Common myeloid progenitor, CD34-positive (primary cell): ENCODE measurements at places on chromosomes 1 and 21.
A peak's percentile ranks its signal among the peaks of the same experiment; 100 is the strongest.

- DNase-seq = no peak
These were observed 246.4 kb downstream of the MATN1 start for GRCh38 chr1:30476911-30477459.

DNA sequence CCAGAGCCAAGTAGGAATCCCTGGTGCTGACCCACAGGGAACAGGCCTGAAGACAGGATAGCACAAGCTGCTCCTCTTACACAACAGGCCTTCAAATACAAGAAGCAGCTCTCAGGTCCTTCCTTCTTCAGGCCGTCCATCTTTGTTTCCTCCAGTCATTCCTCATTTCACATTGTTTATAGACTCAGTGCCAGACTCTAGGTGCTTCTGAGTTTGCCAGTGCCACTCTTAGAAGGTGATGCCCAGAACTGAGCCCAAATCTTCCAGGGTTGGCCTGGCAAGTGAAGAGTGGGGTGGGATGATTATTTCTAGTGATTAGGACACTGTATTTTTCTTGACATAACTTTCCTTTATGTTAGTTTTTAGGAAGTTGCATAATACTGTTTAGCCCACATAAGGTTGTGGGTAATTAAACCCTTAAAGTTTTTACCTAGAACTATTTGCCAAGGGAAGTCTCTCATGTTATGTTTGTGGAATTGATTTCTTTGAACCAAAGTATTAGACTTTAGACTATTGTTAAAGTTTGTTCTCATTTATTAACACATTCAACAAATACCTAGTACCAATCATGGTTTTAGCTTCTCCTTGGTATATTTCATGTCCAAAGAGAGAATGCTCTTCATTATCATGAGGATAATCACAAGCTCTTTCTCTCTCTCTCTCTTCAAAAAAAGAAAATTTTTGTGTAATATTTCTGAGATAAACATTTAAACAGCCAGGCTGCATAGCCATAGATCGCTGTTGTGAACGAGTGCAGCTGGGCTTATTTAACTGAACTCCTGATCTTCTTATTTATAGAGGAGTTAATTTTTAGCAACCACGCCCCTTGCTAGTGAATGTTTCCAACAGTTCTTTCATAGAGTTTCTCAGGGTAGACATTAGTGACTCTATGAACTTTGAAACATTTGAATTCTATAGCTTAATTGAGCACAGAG, 47.7 kb downstream of the PGM1 start:
- no peak for DNase-seq

GRCh38 chr1:39829791-39830533, 41.3 kb upstream of the BMP8B start:
- DNase-seq = no peak

DNA sequence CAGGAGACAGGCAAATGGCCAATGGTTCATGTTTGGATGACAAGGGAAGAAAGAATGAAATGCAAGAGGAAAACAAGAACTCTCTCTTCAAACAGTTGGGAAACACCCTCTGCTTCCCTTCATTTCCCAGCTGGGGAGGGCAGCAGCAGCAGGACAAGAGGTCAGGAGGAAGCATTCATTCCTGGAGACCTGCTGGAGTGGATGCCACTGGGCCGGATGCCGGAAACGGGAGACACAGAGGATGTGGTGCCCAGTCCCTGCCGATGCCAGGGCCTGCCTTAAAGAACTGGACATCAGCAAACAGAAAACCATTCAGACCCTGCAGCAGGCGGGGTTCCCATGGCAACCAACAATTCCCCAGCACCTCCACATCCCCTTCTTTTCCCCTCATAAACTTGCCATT, 102.3 kb upstream of the ZNF648 start:
- DNase-seq = no peak

GRCh38 chr1:116664978-116665371, 2.6 kb downstream of the IGSF3 start:
- no peak for DNase-seq

- DNase-seq = peak; percentile 39
These were observed 13.7 kb upstream of the RPL5 start for GRCh38 chr1:92817986-92818764.

- no peak for DNase-seq
These were observed 31.8 kb upstream of the OLIG2 start for GRCh38 chr21:32993894-32994293.

- DNase-seq = no peak
These were observed 589.4 kb upstream of the ADGRL4 start for GRCh38 chr1:79595931-79596330.

DNA sequence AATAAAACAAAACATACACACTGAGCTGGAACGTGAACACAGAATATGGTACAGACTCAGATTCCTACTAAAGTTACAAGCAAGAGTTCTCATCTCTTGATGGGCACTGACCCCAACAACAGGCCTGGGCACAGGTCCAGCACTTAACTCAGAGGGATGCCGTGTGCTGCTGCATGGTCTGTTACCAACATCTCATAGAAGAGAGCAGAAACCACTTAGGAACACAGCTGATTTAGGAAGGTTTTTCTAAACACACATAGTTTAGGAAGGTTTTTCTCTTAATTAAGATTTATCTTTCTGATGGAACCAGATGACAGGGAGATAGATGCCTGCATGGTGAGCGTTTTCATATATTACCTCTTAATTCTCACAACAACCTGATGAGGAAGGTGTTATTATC, 1.5 kb downstream of the GCLM start:
- peak; percentile 4 for DNase-seq

GRCh38 chr1:204426035-204426436, 14.4 kb upstream of the PPP1R15B start:
- DNase-seq = no peak

DNA sequence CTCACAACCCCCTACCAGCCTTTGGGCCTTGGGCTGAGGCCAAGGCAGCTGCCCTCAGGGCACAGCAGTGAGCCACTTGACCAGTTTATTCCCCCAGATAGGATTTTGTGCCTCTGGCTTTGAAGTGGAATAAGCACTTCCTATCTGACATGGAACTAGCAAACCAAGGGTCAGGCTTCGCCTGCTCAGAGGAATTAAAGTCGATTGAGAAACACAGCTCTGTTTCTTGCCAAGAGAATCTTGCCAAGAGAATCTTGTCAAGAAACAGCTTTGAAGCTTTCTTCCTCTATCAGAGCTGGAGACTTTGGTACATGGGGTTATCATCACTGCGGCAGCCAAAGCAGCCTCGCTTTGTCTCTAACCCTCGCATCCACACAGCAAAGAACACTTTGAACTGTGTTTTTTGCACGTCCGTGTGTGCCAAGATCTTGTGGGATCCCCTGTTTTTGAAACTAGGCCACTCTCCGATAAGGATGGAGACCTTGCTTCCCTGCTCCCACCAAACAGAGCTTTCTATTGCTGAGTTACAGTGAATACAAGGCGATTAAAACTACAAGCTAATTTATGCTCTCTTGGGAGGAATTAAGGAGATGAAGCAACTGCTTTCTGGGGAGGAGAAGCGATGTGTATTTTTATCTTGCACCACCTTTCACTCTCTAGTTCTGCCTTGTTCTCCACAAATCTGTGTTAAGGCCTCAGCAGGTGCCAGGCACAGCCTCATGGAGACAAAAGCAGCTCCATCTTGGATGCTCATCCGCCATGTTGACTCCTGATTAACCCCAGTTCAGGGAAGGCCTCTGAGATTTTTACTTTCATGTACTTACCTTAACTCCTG, 67.3 kb downstream of the RHOU start:
- no peak for DNase-seq

DNA sequence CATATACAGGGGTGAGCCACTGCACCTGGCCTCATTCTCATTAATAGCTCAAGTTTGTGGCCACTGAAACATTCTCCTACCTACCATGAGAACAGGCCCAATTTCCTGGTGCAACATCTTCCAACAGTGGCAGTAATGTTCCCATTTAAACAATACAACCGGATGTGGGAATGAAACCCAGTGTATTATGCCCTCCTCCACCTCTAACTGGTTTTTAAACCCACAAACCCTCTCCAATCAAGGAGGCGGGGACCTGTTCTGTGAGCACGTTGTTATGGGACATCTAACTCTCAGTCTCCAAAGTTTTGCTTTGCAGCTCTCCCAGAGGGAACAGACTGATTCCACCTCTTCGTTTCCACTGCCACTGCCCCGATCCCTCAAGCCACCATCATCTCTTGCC, 2.6 kb downstream of the CTNNBIP1 start:
- DNase-seq = no peak

GRCh38 chr1:68570871-68571270, 74.0 kb upstream of the DEPDC1 start:
- peak; percentile 25 for DNase-seq

GRCh38 chr1:244296447-244296846, 155.3 kb downstream of the ADSS2 start:
- DNase-seq = no peak

GRCh38 chr1:19089524-19089923, 120.5 kb downstream of the UBR4 start:
- DNase-seq = no peak

DNA sequence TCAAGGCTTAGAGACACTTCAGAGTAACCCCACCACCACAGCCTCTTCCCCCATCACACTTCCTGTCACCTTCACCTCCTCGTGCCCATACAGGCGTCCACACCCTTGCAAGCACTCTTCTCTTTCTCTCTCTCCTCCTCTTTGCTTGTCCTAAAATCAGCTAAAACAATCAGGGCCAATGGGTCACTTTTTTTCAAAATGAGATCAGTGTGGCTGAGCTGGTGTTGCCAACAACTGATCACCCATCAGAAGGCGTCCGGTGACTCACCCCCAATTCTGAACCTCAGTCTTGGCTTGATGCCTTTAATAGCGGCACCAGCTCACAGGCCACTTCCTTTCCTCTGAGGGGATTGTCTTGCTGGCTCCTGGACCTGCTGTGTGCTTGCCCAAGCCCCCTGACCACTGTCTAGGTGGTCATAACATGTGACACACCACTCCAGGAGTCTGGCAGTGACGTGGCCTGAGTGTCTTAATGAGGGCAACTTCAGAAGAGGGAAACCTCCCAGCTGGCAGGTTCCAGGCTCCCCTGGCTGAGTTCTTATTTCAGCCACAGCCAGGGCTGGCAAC, 1.6 kb downstream of the DRAXIN start:
- DNase-seq = peak; percentile 70

- DNase-seq = no peak
These were observed 41.1 kb downstream of the KCNJ6 start for GRCh38 chr21:37874904-37875780.

DNA sequence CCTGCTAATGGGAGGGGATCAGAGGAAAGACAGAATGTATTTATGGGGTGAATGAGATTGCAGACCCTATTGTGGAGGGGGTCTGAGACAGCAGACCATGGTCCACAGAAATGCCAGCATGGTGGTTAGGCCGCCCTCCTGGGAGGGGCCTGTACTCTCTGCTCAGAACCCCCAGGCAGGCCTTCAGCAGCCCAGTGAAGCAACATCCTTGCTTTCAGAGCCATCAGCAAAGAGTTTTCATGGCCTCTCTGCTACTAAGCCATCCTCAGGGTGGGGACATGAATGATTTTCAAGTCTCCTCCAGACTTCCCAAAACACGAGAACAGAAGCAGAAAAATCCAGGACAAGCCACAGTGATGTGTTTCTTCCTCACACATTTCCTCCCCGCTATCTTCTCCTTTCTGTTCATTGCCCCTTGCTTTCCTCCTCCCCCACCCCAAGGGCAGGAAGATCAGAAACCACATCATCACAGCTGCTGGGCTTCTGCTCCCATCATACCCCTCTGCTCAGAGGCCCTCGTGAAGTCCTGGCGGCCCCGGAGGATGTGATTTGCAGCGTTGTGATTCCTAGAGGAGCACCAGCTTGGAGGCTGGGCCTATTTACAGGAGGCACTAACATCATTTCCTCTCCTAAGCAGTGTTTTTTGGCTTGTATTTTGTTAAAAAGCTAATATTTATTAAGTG, 48.0 kb downstream of the ABCA4 start:
- DNase-seq = peak; percentile 79

DNA sequence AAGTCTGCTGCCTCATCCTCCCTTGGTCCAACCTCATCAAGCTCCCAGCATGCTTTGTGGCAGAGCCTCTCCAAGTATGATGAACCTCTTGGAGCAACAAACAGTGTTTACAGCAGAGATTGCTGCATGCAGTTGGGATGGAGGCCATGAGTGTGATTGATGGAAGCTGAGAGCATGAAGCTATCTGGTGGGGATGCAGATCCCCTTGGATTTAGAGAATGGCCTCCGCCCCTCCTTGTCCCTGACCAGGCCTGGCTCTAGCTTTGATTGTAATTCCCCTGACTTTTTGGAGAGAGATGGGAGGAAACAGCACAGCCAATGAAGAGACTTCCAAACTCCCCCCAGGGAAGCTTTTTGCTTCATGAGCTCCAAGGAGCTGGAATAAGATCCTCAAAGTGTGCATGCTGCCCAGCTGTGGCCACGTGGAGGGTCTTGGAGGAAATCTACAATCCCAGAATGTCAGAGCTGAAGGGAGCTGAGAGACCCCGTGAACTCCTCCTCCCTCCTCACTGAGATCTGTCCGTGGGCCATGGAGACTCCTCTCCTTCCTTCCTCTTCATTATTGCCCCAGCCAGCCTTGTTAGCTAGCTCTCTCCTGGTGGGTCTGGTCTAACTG, 165.3 kb upstream of the USP24 start:
- DNase-seq = no peak

DNA sequence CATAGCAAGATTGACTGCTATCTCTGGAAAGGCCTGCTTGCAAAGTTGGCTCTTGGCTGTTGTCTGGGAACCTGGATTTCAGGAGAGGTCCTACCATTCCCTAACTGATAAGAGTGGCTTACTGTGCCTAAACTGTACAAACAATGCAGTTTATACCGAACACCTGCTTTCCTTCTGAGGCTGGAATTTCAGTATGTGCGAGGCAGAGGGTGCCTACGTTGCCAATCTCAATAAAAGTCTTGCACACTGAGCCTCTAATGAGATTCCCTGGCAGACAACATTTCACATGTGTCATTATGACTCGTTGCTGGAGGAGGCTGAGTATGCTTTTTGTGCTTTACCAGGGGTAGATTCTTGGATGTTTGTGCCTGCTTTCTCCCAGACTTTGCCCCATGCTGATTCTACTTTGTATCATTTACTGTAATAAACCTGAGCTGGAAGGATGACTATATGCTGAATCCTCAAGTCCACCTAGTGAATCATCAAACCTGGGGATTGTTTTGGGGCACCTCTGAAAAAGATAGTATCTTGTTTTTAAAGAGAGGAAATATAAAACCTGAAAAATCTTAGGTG, 58.9 kb upstream of the GNG4 start:
- no peak for DNase-seq

GRCh38 chr1:15410223-15410883, 665 bp downstream of the EFHD2 start:
- no peak for DNase-seq

DNA sequence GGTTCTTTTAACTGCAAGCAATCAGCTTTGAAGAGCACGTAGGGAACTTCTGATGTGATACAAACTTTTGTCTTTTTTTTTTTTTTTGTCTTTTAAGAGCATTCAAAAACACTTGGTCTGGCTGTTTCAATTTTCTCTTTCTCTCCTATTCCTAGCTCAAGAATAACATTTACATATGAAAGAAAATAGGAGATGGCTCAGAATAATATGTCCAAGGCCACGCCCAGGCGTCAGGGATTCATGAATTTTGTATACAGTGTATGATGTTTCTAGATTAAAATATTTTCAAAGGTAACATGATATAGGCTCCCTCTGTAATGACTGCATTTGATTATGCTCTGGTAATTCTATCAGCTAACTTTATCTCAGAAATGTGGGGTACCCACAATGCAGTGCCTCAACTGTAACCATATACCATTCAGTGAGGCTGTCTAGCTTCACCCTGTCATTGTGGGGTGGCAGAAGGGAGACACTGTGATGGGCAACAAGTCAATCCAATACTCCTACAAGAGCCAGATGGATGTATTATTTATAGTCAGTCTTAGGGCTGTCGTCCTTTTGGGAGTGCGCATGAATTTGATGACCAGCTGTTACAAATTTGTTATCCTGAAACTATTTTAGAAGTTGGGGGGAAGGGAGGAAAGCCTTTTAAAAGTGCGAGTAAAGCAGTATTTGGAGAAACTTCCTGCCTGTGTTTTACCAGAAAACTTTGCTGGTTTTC, 1.5 kb upstream of the AKNAD1 start:
- DNase-seq = no peak
